ENCODE measurements at places on chromosomes 7 and 10.

- DNase-seq, result no peak
Measured at GRCh38 chr10:42939685-42940366, 137.0 kb upstream of the RET start.

DNA sequence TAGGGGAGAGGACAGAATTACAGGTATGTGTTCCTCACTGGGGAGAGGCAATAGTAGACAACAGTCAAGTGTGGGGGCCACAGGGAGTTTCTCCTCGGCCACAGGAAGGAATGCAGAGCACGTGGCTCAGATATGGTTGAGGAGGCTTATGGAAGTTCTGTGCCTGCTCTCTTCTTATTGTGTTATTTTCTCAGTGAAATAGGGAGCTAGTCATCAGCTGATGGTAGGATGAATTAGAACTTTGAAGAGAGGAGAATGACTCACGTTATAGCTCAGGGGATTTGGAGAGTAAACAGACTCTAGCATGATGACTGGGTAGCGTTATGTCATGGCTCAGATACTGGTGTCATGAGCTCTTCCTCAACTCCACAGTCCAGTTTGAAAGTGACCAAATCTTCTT lies 308.3 kb upstream of the IGFBP3 start:
- no peak for DNase-seq

DNA sequence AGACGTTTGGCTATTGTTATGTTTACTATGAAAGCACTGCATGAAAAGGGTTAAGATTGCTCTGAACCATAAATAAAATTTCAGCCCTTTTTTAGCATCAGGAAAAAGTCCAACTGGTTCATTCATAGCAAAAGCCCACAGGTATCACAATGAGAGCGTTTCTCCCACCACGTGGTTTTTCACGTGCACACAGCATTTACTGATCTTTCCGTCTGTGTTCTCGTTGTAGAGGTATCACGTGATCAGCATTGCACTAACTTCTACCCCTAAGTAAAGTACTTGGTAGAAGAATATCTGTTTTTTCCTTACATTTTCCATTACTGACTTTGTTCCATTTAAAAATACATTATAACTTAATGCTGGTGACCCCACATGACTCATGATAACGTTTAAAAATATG lies 17.8 kb upstream of the CCDC3 start:
- no peak for DNase-seq

DNA sequence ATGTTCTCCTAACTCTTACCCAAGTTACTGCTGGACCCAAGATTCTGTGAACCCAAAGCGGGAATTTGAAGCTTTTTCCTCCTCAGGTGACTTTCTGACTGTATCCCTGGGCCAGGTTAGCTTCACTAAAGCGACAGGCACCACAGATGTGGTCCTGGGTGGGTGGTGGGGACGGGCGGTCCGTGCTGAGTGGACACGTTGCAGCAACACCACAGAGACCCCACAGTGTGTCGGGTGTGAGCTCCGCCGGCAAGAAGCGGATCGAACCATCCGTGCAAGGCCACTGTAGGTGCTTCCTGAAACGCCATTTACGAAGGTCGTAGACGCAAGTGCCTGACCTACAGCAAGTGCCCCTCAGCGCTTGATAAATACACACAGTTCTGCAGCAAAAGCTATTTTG lies 325.9 kb downstream of the ADARB2 start:
- DNase-seq, result no peak

DNA sequence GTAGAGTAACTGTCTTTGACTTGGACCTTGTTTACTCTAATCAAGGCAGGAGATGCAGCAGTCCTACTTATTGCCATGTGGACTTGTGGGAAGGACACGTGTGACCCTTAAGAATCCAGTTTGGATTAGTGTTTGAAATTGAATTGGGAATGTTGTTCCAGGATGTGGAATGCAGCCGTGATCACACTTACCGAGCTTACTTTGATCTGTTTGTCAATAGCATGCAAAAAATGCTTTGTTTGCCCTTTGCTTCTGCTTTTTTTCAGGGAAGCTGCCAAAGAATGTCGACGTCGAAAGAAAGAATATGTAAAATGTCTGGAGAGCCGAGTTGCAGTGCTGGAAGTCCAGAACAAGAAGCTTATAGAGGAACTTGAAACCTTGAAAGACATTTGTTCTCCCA lies 84.7 kb downstream of the CREM start:
- no peak for DNase-seq

DNA sequence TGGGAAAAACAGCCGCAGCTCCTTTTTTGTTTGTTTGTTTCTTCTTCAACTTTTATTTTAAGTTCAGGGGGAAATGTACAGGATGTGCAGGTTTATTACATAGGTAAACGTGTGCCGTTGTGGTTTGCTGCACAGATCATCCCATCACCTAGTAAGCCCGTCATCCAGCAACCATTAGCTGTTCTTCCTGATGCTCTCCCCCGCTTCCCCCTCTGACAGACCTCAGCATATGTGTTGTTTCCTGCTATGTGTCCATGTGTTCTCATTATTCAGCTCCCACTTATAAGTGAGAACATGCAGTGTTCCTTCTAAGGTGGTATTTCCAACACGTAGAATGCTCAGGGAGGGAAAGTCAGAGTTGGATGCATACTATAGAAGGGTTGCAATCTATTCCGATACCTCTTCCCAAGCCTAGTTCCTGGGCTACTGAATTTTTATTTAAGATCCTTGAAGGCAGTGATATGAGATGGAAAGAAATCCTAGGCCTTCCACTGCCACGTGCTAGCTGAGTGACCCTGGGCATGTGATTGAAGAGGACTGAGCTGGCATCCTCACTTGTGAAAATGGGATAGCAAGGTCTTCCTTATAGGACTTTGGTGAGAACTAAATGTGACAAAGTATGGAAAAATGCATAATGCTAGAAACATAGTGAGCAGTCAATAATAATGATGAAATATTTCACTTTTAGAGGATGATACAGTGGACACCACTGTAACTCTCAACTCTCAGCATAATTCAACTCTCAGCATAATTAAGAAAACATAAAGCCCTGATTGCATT lies 278.5 kb downstream of the REEP3 start:
- no peak for DNase-seq

- no peak for DNase-seq
Measured at GRCh38 chr10:101939008-101939648, 95.5 kb upstream of the KCNIP2 start.

DNA sequence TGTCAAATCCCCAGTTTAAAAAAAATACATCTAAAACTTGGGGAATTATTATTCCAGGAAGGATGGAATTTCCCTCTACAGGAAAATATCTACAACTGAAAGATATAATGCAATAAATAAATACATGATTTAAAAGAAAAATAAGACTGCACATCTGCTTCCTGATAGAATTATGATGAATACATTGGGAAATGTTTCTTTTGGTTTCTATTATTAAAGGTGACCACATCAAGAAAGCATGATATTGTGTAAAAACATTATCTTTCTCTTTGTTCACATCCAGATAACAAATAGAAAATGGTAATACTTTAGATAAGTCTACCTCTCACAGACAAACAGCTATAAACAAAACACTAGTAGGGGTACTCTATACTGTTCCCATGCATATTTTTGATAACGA lies 19.2 kb downstream of the SEMA3D start:
- DNase-seq, result no peak

GRCh38 chr7:55552320-55553023 lies 19.8 kb downstream of the VOPP1 start:
- DNase-seq, result no peak

- DNase-seq, result no peak
Measured at GRCh38 chr7:81499262-81500116, 270.4 kb downstream of the HGF start.

- no peak for DNase-seq
Measured at GRCh38 chr10:11238893-11239292, 221.2 kb downstream of the CELF2 start.

DNA sequence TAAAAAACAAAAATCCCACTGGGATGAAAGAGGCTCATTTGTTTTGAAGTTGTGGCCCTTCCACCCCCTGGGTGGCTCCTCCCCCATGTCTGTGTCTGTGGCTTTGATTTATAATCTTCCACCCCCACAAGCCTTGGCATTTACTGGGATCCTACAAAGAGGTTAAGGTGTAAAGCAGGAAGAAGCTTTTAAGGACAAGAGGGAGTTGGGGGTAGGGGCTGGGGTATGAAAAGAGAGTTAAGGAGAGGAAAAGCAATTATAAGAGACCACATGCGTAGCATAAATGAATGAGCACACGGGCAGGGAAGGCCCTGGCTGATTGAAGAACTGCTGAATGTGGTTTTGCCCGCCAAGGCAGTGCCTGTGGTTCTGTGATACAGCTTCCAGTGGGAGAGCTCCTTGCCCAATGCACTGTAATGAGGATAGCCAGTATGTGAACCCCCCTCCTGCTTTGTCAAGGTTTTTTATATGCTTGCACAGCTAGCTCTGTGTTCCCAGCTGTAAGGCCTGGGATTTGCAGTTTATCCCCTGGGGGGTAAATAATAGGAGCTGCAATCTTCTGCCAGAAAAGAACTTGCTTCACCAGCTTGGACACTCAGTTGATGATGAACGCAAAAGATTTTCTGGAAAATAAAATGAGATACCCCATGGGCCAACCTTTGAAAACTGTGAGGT lies 34.7 kb upstream of the KMT2E start:
- DNase-seq, result no peak

- no peak for DNase-seq
Measured at GRCh38 chr7:134197345-134197744, 70.2 kb downstream of the LRGUK start.

DNA sequence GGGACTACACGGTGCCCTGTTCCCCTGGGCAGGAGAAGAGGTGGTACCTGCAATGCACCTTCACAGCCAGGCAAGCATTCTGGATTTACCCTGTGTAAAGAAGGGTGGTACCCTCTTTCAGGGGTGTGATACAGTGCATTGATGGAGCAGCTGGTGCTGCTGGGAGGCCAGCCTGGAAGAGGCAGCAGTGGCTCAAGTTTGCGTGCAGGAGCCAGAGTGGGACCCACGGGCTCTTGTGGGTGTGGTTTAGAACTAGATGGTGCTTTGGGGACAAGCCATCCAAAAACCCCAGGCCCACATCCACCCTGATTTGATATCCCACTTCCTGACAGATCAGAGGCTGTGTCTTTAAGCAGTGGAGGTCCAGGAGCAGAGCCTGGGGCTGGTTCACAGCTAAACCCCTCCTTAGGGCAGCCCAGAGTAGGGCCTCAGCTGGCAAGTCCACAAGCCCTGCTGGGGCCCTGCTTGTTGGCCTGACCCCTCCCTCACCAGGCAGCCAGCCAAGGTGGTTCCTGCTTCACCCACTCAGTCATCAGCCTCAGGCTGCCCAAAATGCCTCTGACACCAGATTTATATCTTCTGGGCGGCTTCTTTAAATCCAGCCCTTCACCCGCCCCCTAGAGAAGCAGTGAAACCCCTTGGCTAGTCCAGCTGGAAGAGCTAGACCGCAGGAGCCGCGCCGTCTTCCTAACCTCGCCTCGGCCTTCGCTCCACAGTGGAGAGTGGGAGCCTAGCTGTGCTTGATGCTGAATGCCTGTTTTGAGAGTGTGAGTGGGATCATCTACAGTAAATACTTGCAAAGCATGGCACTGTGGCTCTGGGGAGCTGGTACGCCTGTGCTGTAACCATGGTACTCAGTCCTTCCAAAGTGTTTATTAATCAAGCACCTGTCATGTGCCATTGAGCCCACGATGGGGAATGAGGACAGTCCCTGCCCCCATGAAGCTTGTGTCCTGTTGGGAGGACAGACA lies 1.4 kb upstream of the ASIC3 start:
- DNase-seq, result no peak

GRCh38 chr10:33290321-33291052 lies 44.0 kb downstream of the NRP1 start:
- DNase-seq, result no peak

- no peak for DNase-seq
Measured at GRCh38 chr10:125836746-125837145, 13.4 kb downstream of the BCCIP start.

DNA sequence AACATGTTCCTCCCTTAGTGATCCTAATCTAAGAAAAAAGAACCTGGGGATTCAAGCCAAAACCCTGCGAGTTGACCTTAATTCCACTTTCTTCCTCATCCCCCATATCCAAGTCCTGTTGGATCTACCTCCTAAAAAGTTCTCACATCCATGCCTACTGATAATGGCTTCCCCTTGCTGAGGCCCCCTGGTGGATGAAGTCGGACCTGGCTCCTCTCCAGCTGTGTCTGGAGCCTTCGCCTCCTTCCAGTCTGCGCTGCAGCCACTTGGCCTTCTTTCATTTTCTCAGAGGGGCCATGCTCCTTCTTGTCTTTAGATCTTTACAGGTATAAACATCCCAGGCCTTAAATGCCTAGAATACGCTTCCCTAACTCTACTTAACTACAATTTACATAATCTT lies 8.1 kb downstream of the PDE1C start:
- DNase-seq, result no peak
